Esophagus mucosa (tissue), 1 donor: ENCODE measurements at places on chromosomes 2 and 18. TPM values are rescaled to one million over a fixed set of nuclear protein-coding genes. Genes with fewer than 3 reads are reported as not detected.

ATOH8 gene
- 1.2 TPM for total RNA-seq

CROCC2 gene
- 0.12 TPM for total RNA-seq

REG3G gene
- total RNA-seq: not detected

ARHGAP15 gene
- total RNA-seq: 2.6 TPM

ADGRF3 gene
- total RNA-seq: 0.04 TPM

AMER3 gene
- not detected for total RNA-seq

APLF gene
- 4.2 TPM for total RNA-seq

ERCC3 gene
- total RNA-seq: 19.0 TPM

SP5 gene
- total RNA-seq: 0.16 TPM

GPBAR1 gene
- total RNA-seq: not detected

GCKR gene
- total RNA-seq: 0.84 TPM

DNA sequence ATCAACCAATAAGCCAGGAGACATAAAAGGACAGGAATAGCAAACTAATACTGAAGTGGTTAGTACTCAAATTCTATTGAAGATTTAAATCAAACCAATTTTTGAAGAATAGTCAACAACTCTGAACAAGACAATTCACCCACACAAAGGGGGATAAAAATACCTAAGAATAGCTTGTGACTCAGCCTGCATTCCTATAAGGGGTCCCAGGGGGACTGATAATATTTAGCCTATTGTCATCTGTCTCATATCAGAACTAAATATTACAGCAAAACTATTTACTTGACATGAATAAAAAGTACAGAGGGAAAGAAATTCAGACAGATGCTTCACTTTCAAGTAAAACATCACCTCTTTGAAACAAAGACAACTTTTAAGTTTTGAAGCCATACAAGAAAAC is 7.7 kb downstream of the ITSN2 start:
- no peak for ATAC-seq

GRCh38 chr2:240155745-240156390 is 15.4 kb upstream of the OTOS start:
- ATAC-seq: no peak

DNA sequence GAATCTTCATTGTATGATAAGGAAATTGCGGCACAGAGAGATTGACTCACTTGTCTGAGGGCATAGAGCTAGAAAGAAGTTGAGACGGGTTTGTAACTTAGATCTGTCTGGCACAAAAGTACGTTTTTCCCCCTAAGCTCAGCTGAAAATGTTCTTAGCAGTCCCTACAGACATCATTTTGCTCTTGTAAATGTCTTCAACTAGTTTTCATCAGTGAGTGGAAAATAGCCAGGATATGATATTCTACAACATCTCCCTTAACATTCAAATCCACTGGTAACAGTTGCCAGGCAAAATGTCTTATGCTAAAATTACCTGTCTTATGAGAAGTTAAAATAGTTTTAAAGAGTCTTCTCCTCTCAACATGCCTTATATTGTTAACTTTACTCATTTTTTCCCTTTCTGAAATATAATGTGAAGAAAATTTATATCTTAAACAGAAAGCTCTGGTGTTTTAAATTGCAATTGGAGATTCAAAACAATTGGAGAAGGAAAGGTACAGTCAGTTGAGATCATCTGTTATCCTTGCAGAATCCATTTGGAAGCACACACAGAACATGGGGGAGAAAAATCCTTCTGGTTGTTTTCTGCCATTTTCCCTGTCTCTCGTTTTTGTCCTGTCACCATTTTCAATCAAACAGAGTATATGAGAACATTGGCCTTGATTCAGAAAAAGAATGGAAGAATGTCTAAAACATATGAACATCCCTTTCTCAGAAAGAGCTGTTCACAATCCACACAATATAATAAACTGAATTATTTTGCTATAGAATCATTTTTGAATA is 255.0 kb downstream of the TRIB2 start:
- no peak for ATAC-seq

DNA sequence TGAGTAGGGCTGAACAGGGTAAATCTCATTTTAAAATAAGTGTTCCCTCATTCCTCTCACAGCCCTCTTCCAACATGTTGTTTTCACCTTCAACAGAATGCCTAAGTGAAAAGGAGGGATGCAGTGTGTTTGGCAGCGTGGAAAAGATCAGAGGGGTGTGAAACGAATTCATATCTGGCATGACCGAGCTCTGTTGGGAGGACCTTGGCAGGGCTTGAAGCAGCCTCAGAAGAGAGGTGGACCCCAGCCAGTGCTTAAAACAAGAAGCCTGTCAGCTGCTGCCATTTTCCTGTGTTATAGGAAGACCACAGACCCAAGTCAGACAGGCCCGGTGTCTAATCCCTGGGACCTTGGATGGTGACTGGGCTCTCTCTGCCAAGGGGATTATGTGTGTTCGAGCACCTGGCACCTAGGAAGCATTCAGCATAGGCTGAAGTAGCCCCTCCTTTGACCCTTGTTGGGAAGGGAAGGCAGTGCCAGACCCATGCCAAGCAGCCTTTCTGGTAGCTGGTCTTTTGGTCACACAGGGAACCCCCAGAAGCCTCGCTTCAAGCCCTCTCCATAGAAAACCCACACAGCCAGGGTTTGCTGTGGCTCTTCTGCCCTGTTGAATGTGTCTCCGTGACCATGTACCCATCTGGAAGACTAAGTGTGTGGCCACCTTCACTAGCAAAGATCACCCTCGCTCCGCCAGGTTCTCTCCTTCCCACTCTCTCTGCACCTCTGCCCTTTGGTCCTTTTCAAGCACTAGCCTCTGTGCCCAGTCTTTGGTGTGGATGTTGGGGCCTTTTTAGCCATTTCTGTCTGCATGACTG is 87.5 kb upstream of the ST3GAL5 start:
- ATAC-seq: no peak

GRCh38 chr2:140797718-140798117 is 1333.1 kb downstream of the LRP1B start:
- no peak for ATAC-seq

DNA sequence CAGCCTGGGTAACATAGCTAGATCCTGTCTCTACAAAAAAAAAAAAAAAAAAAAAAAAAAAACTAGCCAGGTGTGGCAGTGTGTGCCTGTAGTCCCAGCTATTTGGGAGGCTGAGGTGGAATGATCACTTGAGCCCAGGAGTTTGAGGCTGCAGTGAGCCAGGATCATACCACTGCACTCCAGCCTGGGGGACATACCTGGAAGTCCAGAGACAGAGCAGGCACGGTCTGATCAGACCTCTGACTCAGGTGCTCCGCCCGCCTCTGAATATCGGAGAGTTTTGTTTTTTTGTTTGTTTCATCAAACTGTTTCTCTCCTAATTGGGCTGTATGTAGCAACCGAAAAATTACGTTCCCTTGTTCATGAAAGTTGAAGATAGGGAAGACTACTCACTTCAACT is 49.2 kb downstream of the RASGRP3 start:
- ATAC-seq: no peak

DNA sequence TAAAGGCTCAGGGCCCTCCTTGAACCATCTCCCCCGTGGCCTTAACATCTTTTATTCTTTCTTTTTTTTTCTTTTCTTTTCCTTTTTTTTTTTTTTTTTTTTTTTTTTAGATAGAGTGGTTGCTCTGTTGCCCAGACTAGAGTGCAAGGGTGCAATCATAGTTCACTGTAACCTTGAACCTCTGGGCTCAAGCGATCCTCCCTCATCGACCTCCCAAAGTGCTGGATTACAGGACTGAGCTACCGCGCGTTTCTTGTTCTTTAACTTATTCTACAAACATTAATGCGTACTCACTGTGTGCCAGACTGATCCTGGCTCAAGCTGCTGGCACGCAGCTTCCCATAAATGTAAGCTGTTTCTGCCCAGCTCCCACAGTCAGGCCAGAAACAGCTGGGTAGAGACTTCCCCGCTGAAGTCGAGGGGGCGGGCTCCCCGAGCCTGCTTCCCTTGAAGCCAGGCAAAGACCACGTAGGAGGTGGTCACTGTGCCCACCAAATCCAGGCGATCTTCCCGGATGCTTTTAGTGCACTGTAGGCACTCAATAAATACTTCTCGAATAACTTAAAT is 29.2 kb upstream of the ATP6V1B1 start:
- no peak for ATAC-seq

DNA sequence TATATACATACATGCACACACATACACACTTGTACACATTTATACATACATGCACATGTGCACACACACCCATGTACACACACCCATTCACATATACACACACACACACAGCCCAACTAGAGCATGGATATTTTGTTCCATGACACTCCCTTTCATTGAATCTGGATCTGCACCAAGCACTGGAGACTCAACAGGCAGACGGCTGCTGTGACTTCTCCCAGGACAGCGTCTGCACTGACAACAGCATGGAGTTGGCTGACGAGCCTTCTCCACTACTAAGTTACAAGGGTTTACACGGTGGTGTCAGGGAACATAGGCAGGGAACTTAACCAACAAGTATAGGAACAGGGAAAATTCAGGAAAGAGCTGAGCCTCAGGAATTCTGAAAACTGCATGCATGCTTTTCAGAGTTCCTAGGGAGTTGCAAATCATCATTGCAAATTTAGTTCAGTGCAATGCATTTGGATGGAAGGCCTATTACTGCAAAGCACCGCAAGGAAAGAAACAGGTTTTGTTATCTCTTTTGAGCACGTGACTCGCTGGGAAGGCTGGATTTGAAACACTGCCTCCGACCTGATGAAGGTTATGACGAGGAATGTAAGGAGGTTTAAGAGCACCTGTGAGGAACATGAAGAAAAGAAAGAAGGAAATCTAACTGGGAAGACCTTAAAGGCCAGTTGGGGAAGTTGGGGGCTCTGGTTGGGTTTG is 35.9 kb downstream of the TMEM18 start:
- ATAC-seq: no peak

DNA sequence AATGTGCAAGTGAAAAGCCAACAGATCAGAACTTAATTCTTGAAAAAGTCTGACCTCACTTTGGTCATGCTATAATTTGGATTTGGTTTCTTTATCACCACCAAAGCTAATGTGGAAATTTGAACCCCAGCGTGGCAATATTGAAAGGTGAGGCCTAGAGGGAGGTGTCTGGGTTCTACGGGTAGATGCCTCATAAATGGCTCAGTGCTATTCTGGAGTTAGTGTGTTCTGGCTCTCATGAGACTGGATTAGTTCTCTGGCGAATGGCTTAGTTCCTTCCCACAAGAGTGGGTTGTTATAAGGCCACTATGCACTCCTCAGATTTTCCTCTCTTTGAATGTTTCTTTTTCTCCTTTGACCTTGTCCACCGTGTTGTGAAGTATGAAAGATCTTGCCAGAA is 22.3 kb downstream of the ORC4 start:
- ATAC-seq: no peak

DNA sequence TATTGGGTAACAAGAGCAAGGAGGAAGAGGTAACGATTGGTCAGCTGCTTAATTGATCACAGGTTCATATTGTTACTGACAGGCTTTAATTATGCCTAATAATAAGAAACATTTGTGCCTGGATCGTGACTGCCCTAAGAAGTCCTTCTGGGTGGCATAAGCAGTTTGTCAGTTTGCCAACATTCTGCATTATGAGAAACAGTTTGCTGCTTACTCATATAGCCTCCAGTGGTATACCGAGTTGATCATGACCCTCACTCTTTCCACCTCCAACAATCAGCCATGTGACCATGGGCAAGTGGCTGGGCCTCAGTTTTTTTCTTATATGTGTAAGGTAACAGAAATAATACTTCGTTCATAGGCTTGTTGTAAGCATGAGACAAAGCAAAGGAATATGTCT is 96.6 kb upstream of the CABLES1 start:
- no peak for ATAC-seq

GRCh38 chr2:71166812-71167211 is 36.4 kb downstream of the MPHOSPH10 start:
- ATAC-seq: no peak
